ENCODE measurements at places on chromosomes 13 and 19.
A peak's percentile ranks its signal among the peaks of the same experiment; 100 is the strongest.

- peak; percentile 86 for DNase-seq
These were observed at the start of gene ZNF580 for GRCh38 chr19:55640577-55641425. Gene ZNF580 (plus strand): TSS chr19:55641002. CDS start chr19:55642509, 1,507 bp downstream.

DNA sequence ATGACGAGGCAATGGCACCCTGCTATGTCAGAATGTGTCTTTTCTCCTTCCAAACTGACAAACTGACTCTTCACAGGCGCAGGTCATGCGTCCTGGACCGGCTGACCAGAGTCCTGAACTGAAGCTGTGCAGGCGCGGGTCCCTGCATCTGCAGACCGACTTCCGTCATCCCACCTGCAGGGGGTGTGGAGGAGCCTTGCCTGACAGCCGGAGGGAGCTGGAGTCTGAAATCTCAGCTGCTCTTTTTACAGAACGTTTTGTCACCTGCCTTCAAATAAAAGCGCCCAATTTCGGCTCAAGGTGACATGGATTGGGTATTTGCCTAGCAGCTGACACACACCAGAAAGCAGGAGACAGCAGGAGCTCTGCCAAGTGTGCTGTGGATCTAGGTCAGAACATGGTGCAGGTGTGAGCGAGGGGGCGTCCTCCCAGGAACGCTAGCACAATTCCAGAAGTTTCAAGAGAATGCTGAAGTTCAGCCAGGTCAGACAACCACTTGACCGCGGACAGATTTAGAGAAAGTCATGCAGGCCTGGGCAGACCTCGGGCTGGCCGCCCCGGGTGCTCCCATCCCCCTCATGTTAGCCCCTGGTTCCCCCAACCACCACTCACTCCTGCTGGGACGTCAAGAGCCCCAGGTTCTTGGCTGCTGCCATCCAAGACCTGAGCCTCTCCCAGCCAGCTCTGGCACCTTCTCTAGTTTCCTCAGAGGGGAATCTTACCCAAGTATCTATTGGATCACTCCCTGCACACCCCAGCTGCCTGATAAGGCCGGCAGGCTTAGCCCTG is 32.8 kb downstream of the ELL start:
- DNase-seq, result no peak

DNA sequence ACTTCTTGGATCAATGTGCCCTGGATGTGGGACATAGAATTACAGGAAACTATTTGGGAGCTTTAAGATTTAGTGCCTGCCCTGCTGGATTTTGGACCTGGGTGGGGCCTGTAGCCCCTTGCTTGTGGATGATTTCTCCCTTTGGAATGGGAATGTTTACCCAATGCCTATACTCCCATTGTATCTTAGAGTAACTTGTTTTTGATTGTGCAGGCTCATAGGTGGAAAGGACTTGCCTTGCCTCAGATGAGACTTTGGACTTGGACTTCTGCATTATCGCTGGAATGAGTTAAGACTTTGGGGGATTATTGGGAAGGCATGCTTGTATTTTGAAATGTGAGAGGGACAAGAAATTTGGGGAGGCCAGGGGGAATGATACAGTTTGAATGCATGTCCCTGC is 13.5 kb downstream of the SLC15A1 start:
- no peak for DNase-seq

DNA sequence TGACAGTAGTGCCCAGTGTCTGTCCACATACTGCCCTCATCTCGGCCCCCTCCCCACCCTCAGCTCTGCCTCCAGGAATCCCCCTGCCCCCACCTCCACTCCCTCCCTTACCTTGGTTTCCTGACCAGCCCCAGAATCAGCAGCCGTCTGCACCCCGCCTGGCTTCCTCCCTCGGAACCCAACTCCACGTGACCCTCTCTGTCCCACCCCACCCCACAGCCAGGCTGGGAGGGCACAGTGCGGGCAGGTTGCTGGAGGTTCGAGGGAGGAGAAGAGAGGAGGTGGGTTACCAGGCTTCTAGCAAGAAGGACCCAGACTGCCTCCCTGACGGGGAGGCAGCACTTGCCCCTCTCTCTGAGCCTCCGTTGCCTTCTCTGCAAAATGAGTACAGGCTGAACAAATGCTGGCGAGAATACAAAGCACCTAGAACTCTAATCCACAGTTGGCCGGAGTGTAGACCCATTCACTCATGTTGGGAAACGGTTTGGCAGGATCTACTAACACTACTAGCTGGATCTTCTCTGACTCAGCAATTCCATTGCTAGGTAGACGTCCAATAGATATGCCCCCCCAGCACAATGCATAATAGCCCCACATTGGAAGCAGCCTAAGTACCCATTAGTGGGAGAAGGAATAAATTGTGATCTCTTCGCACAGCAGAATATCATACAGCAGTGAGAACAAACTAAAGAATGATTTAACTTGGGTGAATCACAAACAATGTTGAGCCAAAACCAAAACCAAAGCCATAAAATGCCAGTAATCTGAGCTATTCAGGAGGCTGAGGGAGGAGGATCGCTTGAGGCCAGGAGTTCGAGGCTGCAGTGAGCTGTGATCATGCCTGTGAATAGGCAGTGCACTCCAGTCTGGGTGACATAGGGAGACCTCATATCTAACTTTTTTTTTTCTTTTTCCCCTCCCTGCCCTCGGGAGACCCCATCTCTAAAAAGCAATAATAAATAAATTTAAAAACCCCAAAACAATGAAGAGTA is at the start of gene RASAL3:
TSS of gene RASAL3 (minus strand) at position 151 of the 992 bp plus-strand sequence. CDS start 186 bp downstream, outside the sequence.
- peak; percentile 32 for DNase-seq

GRCh38 chr13:75186379-75186778 is 295.6 kb downstream of the TBC1D4 start:
- peak; percentile 34 for DNase-seq

- peak; percentile 10 for DNase-seq
These were observed 31.5 kb downstream of the ADPRHL1 start for GRCh38 chr13:113421673-113422270.

- no peak for DNase-seq
These were observed 175.0 kb downstream of the RFC3 start for GRCh38 chr13:33992881-33993336.

DNA sequence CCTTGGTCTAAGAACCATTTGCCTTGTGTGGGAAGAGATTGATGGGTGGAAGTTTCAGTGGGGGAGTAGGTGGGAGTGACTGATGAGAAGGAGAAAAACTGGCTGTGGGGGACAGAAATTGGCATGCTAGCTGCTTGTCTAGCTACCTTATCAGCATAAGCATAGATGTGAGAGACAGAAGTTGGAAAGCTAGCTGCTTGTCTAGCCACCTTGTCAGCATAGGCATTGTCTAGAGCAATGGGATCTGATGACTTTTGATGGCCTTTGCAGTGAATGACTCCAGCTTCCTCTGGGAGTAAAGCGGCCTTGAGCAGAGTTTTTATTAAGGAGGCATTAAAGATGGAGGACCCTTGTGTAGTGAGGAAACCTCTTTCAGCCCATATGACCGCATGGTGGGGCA is 9.9 kb upstream of the NCR1 start:
- DNase-seq, result no peak

- DNase-seq, result no peak
These were observed 1.2 kb downstream of the PRKCG start for GRCh38 chr19:53883231-53883661.

- no peak for DNase-seq
These were observed 110.2 kb downstream of the STOML3 start for GRCh38 chr13:38880397-38880796.

GRCh38 chr13:109586509-109587346 is 199.7 kb downstream of the IRS2 start:
- DNase-seq, result no peak

Data from fibroblast of pulmonary artery (primary cell).